ENCODE measurements at places on chromosomes 1 and 21.

DNA sequence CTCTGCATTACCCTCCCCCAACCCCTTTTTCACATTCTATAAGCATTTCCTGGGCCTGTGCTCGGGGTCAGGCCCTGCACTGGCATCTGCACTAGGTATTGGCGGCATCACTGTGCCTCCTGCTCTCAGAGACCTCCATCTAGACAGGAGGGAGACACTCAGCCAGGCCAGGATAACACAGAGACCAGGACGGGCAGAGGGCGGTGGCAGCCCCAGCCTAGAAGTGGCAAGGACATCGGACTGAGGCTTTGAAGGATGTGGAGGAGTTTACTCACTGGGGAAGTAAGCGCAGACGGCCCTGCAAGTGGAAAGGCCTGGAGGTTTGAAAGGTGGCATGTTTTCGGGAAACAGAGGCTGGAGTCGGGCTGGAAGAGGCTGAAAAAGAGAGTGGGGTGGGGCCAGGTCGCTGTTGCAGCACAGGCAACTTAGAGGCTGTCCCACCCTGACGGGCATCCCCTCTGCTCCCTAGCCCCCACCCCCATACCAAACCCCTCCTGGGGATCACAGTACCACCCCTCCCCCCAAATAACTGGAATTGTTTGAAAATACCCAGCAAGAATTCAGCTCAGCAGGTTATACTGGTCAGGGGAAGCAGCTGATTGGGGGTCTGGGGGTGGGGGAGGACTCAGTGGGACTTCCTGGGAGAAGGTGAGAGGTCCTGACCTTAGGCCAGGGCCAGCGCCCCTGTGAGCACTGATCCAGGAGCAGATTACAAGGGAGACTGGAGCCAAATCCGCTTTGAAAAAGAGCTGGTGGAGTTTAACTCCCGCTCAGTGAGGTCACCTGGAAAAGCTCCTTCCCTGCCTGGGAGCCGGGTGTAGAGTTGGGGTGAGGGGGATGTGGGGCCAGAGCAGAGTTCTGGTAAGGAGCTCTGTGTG is 121.8 kb upstream of the WNT4 start:
- DNase-seq = no peak

- DNase-seq = peak; percentile 4
Measured at GRCh38 chr1:185595835-185596667, 138.1 kb upstream of the HMCN1 start.

- DNase-seq = no peak
Measured at GRCh38 chr1:30903343-30904034, 5.1 kb downstream of the SDC3 start.

- no peak for DNase-seq
Measured at GRCh38 chr1:9093581-9093980, 24.1 kb upstream of the SLC2A5 start.

DNA sequence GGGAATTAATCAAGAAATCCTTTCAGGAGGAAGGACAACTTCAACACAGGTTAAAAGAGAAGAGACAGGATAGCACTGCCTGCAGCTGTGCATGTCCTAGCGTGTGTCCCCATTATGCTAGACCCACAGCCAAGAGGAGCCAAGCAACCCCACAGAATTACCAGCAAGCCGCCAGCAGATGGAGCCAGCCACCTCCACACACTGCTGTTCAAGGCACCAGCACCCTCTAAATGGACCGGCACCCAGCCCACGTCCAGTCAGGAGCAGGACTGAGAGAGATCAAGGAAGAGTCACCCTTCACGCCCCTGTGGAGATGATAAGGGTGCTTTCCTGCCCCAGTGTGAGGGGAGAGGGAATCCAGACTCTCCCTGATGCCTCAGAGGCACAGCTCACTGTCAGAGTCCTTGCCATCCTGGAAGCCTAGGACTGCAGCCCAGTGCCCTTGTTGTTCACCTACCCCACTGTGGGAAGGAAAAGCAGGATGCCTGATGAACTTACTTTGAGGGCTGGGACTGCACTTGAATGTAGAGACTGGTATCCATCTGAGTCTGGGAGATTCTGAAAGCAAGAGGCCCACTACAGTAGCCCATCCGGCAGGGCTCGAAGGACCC is 37.1 kb upstream of the CTTNBP2NL start:
- DNase-seq = peak; percentile 7

- no peak for DNase-seq
Measured at GRCh38 chr1:211524521-211524920, 32.6 kb upstream of the RD3 start.

GRCh38 chr1:72568113-72568512 is 285.8 kb upstream of the NEGR1 start:
- no peak for DNase-seq

- peak; percentile 85 for DNase-seq
Measured at GRCh38 chr1:28775121-28775942, 36.6 kb upstream of the OPRD1 start.

GRCh38 chr1:155110381-155110780 is 17.3 kb upstream of the EFNA1 start:
- DNase-seq = no peak
